GM20000 (cell line): ENCODE measurements at places on chromosomes 7 and 10.

DNA sequence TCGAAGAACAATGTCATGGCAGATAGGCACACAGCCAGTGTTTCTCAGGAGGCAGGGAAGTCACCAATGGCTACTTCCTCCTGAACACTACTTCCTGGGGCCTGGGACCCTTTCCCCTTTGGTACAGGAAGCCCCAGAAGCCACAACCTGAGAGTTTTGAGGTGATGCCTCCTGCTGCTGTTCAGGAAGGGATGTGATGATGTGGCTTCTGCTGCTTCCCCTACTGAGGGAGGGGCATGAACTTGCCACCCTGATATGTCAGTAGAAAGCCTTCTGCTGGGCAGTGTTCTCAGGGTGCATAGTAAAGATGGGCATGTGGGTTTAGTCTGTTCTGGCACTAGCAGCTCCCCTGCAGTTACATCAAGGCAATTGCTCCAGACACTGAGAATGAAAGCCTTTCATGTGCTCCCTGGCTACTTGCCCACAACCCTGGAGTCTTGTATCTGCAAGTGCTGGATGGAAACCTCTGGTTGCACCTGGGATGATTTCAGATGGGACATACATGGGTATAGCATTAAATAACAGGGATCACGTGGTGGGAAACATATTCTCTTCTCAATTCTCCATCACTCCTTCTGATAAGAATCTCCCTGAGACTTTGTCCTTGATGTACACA, 69.3 kb downstream of the ADRA2A start:
- DNase-seq, result no peak

GRCh38 chr7:29300649-29301048, 106.1 kb downstream of the CHN2 start:
- DNase-seq, result no peak

GRCh38 chr7:50217821-50218281, 86.7 kb upstream of the IKZF1 start:
- no peak for DNase-seq

DNA sequence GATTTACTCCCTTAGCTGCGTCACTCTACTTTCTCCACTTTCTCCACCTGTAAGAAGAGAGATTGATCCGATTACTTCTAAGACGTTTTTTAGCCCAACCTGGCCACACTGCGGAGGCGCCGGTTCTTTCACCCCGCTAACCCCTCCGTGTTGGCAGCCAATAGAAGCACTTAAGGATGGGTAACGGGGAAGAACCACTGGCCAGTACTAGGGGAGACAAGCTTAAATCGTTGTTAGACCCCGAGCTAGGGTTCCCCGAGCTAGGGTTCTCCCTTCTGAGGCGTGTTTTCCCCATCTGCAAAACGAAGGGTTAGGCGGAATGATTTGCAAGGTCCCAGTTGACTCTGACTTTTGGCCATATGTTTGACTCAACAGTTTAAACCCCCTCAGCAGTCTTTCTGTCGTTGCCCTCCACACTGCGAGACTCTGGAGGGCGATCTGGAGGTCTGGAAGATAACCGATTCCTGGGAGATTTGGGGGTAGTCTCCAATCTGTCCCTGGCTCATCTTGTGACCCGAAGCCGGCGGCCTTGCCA, 644 bp downstream of the UMAD1 start:
- DNase-seq, result no peak

DNA sequence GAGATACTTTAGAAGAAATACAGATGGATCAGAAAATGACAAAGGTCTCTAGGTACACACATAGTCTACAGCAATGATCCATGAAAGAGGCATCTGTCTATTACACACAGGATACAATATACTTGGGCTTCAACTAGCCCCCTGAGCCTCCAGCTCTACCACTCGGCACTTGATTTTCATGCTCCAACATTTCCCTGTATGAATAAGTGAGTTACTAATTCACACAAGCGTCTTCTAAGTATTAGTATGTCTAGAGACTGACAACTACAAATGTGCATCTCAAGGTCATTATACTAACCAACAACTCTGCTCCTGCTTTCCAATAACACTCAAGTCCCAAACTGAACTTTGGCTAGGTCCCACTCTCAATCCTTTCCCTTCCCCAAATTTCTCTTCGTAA, 8.3 kb downstream of the FAM204A start:
- no peak for DNase-seq

DNA sequence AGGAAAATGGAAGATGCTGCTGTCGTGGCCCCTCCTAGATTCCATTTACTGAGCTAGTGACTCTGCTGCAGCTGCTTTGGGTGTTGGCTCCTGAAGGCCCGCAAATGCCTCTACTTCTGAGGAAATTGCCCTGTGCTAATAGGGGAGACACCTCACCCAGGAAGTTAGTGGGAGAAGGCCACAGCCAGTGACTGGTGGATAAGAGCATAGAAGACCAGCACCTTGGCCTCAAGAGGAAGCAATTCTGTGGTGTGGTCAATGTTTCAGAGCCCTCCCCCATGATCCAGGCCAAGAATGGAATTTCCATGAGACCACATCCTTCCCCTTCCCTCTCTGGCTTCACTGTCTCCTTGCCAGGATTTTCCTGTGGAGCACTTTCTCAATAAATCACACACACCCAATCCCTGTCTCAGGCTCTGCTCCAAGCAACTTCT, 25.0 kb upstream of the FZD1 start:
- DNase-seq, result no peak

DNA sequence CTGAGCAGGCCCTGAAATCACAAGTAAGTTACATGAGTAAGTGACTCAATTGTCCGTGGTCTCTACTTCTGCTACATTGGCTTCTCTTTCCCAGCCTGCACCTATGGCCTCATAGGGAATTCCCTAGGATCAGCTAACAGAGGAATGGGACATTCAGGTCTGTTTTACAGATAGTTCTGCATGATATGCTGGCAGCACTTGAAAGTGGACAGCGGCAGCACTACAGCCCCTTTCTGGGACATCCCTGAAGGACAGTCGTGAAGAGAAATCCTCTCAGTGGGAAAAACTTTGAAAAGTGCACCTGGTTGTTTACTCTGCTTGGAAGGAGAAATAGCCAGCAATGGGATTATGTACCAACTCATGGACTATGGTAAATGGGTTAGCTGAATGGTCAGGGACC, 293.1 kb upstream of the CACNA2D1 start:
- no peak for DNase-seq

GRCh38 chr7:23445326-23445725, 25.0 kb downstream of the IGF2BP3 start:
- DNase-seq, result no peak

- DNase-seq, result no peak
Observed at GRCh38 chr7:40437498-40437897, 302.7 kb downstream of the SUGCT start.

GRCh38 chr7:22411977-22412693, 55.2 kb upstream of the RAPGEF5 start:
- no peak for DNase-seq

GRCh38 chr10:33212061-33212748, 122.3 kb downstream of the NRP1 start:
- DNase-seq, result no peak

DNA sequence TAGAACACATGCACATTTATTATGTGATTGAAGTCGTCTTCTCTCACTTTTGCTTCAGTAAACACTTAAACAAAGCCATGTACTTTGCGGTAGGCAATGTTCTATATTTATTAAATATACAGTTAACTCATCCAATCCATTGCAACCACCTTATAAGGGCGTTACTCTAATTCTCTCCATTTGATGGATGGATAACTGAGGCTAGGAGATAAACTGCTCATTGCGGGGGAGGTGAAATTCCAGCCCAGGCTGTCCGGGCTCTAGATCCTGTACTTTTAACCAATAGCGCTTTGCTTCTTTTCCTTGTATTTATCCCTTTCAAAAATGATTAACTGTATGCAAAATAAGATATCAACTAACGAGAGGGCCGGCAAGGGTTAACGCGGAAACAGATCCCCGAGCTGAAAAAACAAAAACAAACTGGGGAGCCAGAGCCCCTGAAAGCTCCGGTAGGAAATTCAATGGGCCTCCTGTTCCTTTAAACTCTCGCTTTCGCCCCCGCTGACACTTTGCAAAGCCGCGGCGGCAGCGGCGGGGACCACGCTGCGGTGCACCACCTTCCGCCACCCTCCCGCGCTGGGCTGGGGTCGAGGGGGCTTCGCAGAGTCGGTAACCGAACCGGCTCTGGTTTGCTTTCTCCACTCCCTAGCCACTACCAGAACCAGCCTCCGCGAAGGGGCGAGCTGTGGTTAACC, 1.0 kb upstream of the PLXDC2 start:
- DNase-seq, result no peak

DNA sequence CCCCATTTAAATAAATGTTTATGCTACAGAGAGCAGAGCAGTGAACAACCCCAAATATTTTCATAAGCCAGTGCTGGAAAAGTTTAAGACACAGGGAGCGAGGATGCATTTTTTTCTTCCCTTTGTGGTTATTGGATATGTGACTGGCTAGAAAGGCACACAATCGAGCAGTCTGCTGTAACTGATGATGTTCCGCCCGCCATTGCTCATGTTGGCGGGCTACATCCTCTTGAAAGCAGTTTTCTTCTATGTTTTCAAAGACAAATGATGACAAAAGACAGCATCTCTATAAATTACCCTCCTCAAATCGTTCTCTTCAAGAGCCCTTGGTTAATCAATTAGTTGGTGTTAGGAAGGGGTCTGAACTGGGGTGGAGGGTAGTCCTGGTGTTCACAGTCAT, 269.8 kb downstream of the SKAP2 start:
- no peak for DNase-seq

GRCh38 chr10:102800611-102801335, 36.4 kb downstream of the CYP17A1 start:
- no peak for DNase-seq

DNA sequence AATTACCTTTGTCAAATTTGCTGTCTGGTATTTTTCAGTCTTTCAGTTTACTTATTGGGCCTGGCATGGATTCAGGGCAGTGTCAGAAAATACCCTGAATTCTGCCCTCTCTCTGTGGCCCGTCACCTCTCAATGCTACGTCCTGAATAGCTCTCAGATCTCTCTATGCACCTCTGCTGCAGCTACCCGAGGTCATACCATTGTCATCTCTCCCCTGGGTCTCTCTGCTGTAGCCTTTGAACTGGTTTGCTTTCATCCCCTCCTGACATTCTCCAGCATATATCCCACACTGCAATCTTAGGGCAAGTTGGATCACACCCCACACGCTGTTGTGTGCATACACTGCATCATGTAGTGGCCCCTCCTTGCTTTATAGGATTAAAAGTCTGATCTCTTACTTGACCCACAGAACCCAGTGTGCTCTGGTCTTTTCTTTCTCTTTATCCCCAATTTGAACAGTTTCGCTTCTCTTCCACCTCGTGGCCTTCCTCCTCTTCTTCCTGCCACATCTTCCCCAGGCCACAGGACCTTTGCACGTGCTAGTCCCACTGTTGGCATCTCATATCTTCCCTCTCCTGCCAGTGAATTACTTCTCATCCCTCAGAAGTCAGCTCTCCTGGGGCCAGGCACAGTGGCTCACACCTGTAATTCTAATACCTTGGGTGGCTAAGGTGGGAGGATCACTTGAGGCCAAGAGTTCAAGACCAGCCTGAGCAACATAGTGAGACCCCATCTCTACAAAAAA, 372.9 kb downstream of the GALNT17 start:
- DNase-seq, result no peak

DNA sequence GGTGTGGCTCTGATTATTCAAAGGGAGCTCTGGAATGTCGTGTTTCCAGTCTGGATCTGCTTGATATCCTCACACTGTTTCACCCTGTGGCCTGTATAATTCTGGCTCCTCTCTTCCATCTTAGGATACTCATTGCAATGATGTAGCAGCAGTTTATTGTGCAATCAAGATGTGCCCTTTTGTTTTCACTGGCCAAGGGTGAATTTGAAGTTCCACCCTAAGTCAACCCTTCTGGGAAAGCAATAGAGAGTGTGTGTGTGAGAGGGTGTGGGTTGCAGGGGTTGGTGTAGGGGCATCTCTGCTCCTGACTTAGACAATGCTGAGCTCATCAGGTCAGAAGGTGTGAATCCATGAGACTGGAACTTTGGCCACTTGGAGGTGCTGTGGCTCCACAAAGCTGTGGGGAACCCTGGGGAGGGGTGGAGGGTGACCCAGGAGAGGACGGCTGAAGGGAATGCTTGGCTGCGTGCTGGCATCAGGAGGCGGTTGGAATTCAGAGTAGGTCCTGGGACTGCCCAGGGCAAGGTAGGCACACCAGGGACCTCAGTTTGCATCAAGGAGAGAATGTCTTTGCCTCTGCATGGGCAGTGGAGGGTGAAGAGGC, 118.0 kb upstream of the PRSS58 start:
- DNase-seq, result no peak

GRCh38 chr10:63866747-63867140, 345.5 kb downstream of the REEP3 start:
- no peak for DNase-seq

DNA sequence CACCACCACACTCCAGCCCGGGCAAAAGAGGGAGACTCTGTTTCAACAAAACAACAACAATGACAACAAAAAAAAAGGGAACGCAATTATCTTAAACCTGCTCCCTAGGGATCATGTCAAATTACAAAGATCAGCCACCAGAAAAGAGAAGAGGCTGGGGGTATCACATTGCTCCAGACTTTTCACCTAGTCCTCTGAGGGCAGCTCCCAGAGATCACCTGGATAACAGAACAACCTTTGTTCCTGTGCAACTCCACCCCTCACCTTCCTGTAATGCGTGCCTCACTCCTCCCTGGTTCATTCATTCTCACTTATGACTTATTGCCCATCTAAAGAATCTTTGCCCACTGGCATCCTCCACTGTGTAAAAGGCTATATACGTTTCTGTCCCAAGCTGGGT, 31.8 kb downstream of the SVOPL start:
- DNase-seq, result no peak

DNA sequence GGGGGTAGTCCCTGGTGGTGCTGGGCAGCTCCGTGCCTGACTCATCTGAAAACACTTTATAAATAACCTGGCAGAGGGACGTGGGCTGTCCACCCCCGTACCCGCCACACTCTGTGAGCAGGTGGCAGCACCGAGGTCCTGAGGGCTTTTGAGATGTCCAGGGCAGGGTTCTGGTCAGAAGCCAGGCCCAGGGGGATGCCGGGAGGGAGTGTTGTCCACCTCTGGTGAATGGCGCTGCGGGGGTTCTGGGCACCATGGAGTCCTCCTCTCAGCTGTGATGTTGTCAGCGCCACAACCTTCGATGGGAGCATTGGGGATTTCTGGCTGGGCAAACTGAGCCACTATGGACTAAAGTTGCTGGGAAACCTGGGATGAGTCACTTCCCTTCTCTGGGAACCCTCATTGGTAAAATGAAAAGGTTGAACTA, 27.4 kb upstream of the GOLGA7B start:
- no peak for DNase-seq

DNA sequence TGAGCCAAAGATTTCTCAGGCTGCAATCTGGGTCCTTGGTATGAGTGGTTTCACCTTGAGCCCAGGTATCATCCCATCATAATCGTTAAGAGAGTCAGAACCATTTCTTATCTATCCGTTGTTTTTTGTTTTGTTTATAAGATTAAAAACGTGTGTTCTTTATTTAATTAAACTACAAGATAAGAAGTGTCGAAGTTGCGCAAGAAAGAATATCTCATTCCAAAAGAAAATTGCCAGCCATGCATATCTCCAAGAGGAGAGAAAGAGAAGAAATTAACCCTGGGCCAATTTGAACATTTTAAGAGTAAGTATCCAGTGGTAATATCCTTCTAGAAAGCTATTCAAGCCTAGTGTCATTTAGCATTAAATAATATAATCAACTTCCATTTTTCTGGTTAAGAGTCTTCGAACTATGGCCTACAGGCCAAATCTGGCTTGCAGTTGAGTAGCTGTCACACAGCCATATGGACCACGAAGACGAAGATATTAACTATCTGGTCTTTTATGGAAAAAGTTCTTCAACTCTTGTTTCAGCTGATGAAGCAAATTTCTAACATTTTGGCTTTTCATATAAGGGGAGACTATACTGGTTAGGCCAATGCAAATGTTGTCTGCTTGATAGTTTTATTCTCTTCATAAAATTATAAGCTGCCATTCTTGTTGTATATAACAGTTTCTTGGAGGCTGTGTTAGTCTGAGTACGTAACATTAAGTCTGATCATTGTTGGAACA, 576.4 kb downstream of the REEP3 start:
- no peak for DNase-seq
